ENCODE measurements at places on chromosomes 3 and 15. TPM values are rescaled to one million over a fixed set of nuclear protein-coding genes. Genes with fewer than 3 reads are reported as not detected.

- peak; percentile 13 for DNase-seq
These were observed 57.2 kb downstream of the SH3GL3 start for GRCh38 chr15:83504365-83504764.

DNA sequence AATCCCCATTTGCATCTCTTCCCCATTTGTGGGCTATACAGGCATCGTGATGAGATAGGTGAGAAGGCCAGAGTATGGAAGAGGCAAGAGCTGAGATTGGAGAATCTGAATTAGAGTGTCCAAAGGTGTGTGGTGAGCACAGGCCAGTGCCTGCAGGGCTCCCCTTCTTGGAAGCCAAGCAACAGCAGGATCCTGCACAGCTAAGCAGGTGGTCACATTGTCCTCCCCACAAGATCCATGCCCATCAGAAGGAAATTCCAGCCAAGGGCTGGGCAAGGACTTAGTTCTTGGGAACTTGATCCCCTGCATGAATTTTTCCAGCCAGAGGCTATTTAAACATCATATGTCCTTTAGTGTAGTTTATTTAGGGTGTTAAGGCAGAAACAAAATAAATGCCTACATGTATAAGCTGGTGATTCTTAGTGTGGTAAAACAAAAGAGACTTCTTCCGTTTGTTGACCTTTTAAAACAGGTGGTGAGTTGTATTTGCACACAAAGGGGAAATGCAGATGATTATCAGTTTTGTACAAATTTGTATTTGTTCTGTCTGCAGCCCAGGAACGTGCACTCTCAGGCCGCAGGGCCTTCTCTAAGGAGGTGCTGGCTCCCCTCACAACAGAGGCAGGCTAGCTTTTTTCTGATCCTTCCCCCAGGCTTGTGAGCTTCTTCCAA lies 110.2 kb downstream of the PLCL2 start:
- no peak for DNase-seq

DNA sequence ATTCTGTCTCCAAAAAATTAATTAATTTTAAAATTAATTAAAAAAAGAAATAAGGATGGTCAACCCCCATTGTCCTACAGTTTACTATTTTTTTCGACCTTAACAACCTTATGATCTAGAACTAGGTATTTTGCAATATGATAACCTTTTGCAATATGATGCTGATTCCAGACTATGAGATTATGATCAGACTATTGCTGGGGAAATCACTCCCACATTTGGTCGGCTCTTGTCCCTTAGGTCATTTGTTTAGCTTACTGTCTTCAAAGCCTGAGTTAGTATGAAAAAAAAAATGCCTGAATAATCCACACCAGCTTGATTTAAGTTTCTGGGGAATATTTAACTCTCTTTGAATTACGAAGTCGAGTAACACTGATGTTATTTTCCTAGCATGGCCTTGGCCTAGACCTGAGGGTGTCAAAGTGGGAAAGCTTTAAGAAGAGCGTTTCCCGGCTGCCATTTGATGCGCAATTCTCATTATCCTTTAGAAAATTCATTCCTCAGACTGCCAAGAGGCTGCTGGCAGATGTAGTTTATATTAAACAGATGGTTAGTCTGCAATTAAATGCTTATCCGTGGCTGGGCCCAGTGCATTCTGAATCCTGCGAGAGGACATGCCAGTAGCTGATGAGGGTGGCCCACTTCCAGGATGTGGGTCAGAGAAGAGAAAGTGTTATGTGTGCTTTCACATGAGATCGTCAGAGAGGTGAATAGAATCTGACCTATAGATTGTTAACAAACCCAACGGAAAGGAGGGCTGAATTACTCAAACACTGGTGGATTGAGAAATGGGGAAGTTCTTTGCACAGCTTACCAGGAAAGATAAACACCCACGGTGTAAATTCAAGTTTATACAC lies 496.0 kb upstream of the THBS1 start:
- peak; percentile 89 for DNase-seq

GRCh38 chr15:58539548-58539947 lies 107.8 kb downstream of the LIPC start:
- DNase-seq: no peak

DNA sequence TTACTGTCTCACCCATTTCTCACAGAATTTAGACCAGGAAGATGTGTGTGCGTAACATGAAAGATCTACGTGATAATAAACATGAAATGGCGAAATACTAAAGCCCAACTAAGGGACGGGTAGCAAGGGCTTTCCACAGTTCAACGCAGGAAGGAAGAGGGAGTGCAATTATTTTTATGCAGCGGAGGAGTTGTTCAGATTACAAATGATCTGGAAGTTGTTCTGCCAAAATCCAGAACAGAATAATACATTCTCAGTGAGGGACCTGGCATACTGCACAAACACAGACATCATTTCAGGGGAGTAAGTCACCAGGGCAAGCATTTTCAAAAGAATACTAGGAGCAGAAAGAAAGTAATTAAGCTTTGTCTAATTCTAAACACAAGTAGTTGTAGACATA lies 133.6 kb upstream of the RAP2B start:
- DNase-seq: peak; percentile 61

- peak; percentile 73 for DNase-seq
These were observed 6.3 kb downstream of the LRRC31 start for GRCh38 chr3:169863458-169863899.

DNA sequence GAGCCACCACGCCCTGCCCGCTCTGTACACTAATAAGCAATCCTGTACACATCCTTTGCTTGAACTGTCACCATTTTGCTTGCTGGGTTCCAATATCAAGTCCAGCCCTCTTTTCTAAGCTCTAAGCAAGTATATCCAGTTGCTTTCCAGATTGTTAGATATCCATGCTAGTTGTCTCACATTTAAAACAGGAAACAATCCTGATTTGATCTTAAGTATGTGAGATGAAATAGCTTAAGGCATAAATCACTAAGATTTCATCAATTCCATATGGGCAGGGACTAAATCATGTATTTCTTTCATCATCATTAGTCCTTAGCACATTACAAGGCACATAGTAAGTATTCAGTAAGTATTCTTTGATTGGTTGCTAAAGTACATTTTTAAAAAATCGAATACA lies 16.2 kb downstream of the ATP11B start:
- no peak for DNase-seq

- peak; percentile 89 for DNase-seq
These were observed 21.0 kb downstream of the RFT1 start for GRCh38 chr3:53109190-53109589.

DNA sequence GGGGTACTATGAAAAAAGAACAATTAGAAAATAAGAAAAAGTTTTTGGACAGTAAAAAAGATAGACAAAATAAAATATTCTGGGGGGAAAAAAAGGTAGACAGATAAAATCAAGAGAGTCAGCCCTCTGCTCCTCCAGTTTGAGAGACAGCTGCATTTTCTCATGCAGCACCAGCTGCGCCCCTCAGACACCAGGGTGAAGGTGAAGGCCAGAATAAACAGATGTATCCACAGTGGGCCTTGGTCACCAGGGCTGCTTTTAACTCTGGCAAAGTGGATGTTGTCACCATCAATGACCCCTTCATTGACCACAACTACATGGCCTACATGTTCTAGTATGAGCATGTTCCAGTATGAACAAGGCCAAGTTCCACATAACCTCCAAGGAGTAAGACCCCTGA lies 13.9 kb upstream of the RNF7 start:
- no peak for DNase-seq

DNA sequence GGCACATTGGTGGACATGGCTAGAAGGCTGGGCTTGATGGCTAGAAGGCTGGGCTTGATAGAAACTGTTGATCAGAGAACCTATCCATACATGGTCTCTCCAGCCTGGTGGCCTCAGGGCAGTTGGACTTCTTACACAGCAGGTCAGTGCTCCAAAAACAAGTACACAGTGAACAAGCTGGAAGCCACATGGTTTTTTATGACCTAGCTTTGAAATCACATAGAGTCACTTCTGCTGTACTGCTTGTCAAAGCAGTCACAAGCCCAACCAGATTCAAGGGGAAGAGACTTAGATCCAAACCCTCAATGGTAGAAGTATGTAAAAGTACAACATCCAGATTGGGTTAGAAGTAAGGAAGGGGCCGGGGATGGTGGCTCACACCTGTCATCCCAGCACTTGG lies 89.4 kb upstream of the HES1 start:
- no peak for DNase-seq

DNA sequence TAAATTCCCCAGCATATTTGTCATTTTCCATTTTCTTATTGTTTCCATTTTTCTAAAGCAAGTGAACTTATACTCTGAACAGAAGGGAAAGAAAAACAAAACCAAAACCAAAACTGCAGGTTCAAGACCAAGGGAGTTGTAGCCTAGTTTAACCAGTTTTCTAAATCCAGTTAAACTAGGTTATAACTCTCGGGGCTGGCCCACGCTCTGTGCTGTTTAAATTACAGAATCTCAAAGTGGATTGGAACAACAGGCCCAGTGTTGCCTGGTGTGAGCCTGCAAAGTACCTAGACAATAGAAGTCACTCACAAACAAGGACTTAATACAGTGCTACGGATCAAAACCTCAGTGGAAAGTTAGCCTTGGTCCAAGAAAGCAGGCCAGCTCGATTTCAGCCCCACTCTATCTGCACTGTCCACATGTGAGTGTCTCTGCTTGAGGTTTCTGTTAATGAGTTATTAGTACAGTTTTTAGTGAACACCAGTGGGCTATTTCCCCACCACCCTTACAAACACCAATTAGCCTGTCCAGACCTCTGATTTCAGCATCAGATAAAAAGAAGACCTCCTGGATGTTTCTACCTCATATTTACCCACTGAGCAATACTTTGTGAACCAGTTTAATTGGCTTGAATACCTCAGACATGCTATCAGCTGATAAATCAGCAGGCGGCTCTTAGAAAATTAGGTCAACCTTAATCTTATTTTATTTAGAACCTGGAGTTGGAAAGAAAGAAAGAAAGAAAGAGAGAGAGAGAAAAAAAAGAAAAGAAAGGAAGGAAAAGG lies 93.8 kb upstream of the PDZRN3 start:
- DNase-seq: peak; percentile 32

- peak; percentile 36 for DNase-seq
These were observed 12.4 kb upstream of the TM4SF4 start for GRCh38 chr3:149462051-149462450.

GRCh38 chr3:71850654-71851053 lies 65.7 kb upstream of the PROK2 start:
- DNase-seq: no peak

DNA sequence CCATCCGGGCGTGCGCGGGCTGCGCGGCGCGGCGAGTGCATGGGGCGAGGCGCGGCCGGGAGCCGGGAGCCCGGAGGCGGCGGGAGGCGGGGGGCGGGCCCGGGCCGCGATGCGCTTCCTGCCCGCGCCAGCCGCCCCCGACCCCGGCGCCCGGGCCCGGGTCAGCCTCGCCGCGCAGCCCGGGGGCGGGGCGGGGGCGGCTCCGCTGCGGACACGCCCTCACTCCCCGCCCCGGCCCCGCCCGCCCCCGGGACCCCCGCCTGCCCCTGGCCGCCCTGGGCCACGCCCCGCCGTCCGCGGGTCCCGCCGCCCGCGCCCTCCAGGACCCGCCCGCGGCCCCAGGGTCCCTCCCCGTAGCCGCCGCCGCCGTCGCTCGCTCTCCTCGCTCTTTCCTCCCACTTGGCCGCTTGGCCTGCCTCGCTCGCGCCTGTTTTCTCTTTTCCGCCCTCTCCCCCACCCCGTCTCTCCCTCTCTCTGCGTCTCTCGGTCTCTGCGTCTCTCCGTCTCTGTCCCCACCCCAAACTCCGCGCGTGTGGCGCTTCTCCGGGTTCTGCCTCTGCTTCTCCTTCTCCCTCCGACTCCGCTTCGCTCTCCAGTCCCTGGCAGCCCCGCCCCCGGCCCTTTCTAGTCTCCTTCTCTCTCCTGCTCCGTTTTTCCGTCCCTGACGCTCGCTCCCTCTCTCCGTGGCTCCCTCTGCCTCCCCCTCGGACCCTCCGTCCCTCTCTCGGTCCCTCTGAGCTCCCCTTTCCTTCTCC lies at the start of gene PLXND1:
PLXND1 (minus strand) TSS at position 41 of the 755 bp plus-strand sequence; CDS start at position 4, 37 bp downstream.
- peak; percentile 80 for DNase-seq

DNA sequence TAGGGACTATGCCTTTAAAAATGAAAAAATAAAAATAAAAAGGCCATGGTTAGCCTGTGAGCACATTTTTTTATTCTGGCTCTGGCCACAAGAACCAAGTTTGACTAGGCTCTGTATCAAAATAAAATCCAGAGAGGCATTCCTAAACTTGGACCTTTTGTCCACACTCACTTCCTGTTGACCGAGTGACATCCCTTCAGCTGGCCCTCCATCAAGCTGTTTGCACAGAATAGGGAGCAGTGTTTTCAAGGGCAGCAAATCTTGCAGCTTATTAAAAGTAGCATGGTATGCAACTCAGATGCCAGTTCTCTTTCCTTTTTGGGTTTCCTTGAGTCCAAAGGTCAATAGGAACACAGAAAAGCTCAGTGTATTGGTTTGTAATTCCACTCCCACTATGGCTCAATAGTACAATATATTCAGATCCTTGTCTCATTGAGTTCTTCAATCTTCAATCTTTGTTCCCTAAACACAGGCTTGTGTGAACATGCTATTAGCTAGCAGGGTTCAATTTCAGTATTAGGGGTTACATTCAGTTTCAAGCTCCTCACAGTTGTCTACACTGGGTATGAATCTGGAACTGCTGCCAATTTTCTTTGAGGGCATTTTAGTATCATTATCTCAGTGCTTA lies 244.5 kb downstream of the RBMS3 start:
- DNase-seq: peak; percentile 57

- no peak for DNase-seq
These were observed 22.7 kb downstream of the CORO2B start for GRCh38 chr15:68601206-68602197.

GRCh38 chr3:71964170-71964569 lies 179.2 kb upstream of the PROK2 start:
- DNase-seq: no peak

DNA sequence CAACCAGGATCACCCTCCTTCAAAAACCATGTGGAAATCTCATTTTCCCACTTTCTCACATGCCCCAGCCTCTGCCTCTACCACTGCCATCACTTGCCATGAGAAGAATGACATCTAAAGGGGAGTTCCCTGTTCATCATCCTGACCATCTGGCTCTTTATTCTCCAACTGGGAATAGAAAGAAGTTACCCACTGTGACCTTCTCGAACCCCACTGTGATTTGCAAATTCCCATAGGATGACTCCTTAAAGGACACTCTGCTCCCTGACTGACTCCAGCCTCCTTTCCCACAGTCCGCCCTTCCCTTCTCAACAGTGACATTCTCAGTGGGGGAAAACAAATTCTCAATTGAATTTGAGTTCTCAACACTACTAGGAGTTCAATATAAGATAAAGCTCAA lies 440.5 kb downstream of the NR2F2 start:
- DNase-seq: no peak

DNA sequence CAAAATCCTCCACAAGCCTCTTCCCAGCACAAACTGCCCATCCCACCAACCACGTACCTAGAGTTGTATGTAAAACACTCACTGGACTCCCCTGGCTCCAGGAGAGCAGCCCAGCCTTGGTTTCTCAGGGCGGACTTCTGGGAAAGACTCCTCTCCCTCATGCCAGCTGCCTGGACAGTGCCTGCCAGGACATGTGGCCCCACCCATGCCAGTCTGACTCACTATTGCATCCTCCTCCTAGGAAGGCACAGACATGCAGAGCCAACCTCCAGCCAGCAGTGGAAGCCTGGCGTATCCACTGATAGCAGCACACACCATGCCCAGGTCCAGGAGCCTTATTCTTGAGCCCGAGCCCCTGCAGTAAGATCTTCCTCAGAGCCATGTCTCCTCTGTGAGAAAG lies 8.6 kb downstream of the PKM start:
- peak; percentile 89 for DNase-seq

Gene CD96
- total RNA-seq: not detected

Gene ZBTB20
- total RNA-seq: 6.3 TPM

Gene CLEC3B
- total RNA-seq: 45.4 TPM

Gene C3orf49
- total RNA-seq: not detected

Gene LINGO1
- total RNA-seq: not detected

Gene NANOGP8
- not detected for total RNA-seq

Gene BRK1
- 116 TPM for total RNA-seq

Gene CPNE9
- total RNA-seq: not detected

Gene LMAN1L
- total RNA-seq: not detected

Gene DNAH12
- total RNA-seq: not detected

Gene LTK
- total RNA-seq: not detected

Measured in GM23248 (cell line).